Activated CD8-positive, alpha-beta memory T cell treated with anti-CD3 and anti-CD28 coated beads for 36 hours (primary cell): ENCODE measurements at places on chromosomes 11 and 22. TPM values are rescaled to one million over a fixed set of nuclear protein-coding genes. Genes with fewer than 3 reads are reported as not detected.

The DLAT gene
- total RNA-seq = 72.0 TPM

The LSP1 gene
- 254 TPM for total RNA-seq

The GRM5 gene
- not detected for total RNA-seq

The FLRT1 gene
- not detected for total RNA-seq

The EFCAB6 gene
- 0.42 TPM for total RNA-seq

The CABP7 gene
- not detected for total RNA-seq

The PCNX3 gene
- total RNA-seq = 46.6 TPM

The FAM76B gene
- total RNA-seq = 35.4 TPM

The CEND1 gene
- 1.4 TPM for total RNA-seq

The NRXN2 gene
- 0.44 TPM for total RNA-seq

The OR52H1 gene
- not detected for total RNA-seq

The KCNJ11 gene
- 0.63 TPM for total RNA-seq

The OR5B3 gene
- total RNA-seq = not detected

The SLC22A12 gene
- total RNA-seq = not detected

The OR6A2 gene
- total RNA-seq = 0.13 TPM

The SYT13 gene
- total RNA-seq = not detected

The ALDH3B1 gene
- not detected for total RNA-seq

The ART5 gene
- total RNA-seq = not detected

The STIM1 gene
- total RNA-seq = 45.8 TPM

The SLN gene
- total RNA-seq = not detected

The LARGE2 gene
- 2.4 TPM for total RNA-seq

The PAMR1 gene
- not detected for total RNA-seq

The TSPAN18 gene
- total RNA-seq = 0.84 TPM

The SIK2 gene
- total RNA-seq = 7.0 TPM

The DKK3 gene
- 0.17 TPM for total RNA-seq

The TMPRSS13 gene
- 1.2 TPM for total RNA-seq

The CHRDL2 gene
- total RNA-seq = not detected

The ST14 gene
- total RNA-seq = not detected

The SLC6A5 gene
- total RNA-seq = not detected

The PTPRJ gene
- total RNA-seq = 28.2 TPM

The MOGAT2 gene
- total RNA-seq = not detected

The MS4A5 gene
- total RNA-seq = not detected

The FIBIN gene
- not detected for total RNA-seq

The HBD gene
- not detected for total RNA-seq

The OMP gene
- not detected for total RNA-seq

The OR52N4 gene
- 0.21 TPM for total RNA-seq

The OR52A1 gene
- total RNA-seq = not detected
